ENCODE measurements at places on chromosomes 4 and X.

DNA sequence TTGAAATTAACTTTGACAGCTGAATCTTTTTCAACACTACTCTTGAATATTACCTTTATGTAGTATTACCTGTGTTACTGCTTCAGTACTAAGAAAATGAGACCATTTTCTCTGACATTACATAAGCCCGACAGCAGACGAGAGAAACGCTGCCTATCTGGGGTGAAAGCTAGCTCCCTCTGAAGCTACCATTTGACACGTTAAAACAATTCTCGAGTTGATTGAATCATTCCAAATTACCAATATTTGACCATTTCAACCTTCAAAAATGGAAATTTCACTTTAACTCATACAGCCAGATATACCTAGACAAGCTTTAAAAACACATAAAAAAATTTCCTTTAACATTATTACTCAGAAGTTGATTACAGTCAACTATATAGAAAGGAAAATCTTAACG, 836 bp downstream of the GPM6A start:
- no peak for DNase-seq
- H3K4me1 ChIP-seq: peaks cover 13% of the 10 kb centered on the region
- H3K27me3 ChIP-seq: no peaks in the 10 kb centered on the region
- H3K27ac ChIP-seq: no peak overlapping the region
- H3K36me3 ChIP-seq: no peaks in the 10 kb centered on the region

- DNase-seq: no peak
- no peak overlapping the region for H3K27ac ChIP-seq
- H3K36me3 ChIP-seq: no peaks in the 10 kb centered on the region
- no peak overlapping the region for H3K4me3 ChIP-seq
- no peaks in the 10 kb centered on the region for H3K4me1 ChIP-seq
- H3K27me3 ChIP-seq: no peaks in the 10 kb centered on the region
These were observed 45.8 kb upstream of the IL21 start for GRCh38 chr4:122666527-122667245.

GRCh38 chr4:38411092-38411491, 252.9 kb upstream of the KLF3 start:
- H3K36me3 ChIP-seq: no peaks in the 10 kb centered on the region
- no peaks in the 10 kb centered on the region for H3K27me3 ChIP-seq
- no peak for DNase-seq
- no peak overlapping the region for H3K4me3 ChIP-seq

DNA sequence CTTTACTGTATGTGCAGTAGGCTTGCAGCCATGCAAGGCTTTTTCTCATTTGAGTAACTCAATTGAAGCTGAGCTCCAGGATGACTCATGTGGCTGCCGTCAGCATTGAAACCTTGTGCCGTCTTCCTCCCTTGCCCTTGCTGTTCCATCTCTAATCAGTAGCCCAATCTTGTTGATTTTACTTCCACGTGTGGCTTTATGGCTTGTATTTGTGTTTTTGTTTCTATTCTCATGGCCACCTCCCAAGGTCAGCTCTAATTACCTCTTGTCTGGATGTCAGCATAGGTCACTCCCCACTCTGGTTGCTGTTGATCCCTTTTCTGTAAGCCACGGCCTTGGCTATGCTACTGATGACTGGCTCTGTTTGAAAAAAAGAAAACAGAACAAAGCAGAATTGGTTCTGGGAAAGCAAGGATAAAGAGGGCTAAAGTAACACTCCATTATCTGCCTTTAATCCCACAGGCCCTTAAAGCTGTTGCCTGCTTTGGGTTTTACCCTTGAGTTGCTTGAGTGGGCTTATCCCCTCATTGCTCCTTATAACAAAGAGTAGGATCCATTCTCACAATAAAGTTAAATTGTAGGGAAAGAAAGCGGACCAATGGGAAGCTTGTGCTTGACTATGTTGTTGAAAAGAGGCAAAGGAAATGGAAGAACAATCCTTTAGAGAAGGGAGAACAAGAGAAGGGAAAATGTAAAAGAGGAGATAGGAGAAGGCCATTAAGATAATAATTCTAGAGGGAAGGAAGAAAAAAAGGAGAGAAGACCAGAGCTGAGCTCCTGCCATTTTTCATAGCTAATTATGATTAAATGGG, 173.9 kb upstream of the PGRMC2 start:
- no peak for DNase-seq
- no peak overlapping the region for H3K27ac ChIP-seq
- no peaks in the 10 kb centered on the region for H3K27me3 ChIP-seq
- no peak overlapping the region for H3K4me3 ChIP-seq
- H3K36me3 ChIP-seq: no peaks in the 10 kb centered on the region

GRCh38 chrX:16212024-16212423, 44.7 kb downstream of the MAGEB17 start:
- no peak overlapping the region for H3K27ac ChIP-seq
- no peaks in the 10 kb centered on the region for H3K36me3 ChIP-seq
- peaks cover 2% of the 10 kb centered on the region for H3K4me1 ChIP-seq

DNA sequence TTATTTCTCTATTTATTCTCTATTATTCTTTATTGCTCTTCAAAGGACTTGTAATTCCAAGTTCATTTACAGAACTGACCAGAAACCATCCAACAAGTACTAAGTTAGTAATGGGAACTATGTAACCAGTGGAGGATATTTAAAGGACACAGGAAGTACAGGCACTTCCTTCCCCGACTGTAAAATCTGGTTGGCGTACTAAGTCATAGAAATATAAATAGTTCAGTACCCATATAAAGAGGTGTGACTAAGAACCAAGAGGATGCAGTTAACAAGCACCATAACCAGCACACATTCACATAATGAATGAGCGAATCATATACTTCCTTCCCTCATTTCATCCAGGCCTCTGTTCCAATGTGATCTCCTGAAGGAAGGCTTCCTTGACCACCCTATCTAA, 3.6 kb upstream of the EIF4E start:
- H3K4me1 ChIP-seq: no peaks in the 10 kb centered on the region
- no peaks in the 10 kb centered on the region for H3K27me3 ChIP-seq
- H3K27ac ChIP-seq: no peak overlapping the region
- no peaks in the 10 kb centered on the region for H3K36me3 ChIP-seq
- no peak overlapping the region for H3K4me3 ChIP-seq

GRCh38 chr4:150852216-150852615, 162.9 kb downstream of the LRBA start:
- H3K27me3 ChIP-seq: no peaks in the 10 kb centered on the region
- DNase-seq: no peak
- no peaks in the 10 kb centered on the region for H3K4me1 ChIP-seq

DNA sequence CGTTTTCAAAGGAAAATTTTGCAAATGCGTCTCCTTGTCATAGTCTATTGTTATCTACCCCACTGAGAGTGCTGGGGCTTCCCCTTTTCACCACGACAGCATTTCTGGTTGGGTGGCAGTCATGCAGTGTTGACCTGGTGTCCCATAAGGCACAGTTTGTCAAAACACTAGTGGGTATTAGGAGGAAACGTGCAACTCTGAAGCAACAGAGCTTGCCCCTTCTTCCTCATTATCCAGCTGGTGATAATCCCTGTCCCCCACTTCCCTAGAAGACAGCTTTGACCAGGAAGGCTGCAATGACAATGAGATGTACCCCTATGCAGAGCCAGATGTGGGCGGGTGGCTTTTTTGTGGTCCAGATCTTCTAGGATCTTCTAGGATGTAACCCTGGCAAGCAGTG, 1.8 kb downstream of the TBC1D1 start:
- peaks cover 4% of the 10 kb centered on the region for H3K4me1 ChIP-seq
- no peak for DNase-seq
- H3K27me3 ChIP-seq: peaks cover 35% of the 10 kb centered on the region
- H3K27ac ChIP-seq: no peak overlapping the region
- no peak overlapping the region for H3K4me3 ChIP-seq

DNA sequence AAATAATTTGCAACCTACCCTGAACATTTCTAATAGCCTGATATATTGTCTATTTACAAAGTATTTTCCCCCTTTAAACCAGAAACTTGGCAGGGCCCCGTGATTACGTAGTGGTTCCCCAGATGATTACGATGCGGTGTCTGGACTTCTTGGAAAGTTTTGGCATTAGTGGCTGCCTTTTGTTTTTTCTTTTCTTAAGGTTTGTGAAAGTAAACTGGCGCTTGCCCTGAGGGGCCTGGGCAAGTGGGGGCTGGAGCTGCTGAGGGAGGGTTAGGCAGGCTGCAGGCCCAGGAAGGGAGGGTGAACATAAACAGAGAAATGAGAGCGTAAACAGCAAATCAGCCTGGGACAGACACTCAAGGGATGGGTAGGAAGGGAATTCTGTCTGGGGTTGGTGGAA, 123.6 kb upstream of the MSX1 start:
- no peak overlapping the region for H3K27ac ChIP-seq
- DNase-seq: no peak
- H3K36me3 ChIP-seq: no peaks in the 10 kb centered on the region
- no peaks in the 10 kb centered on the region for H3K4me1 ChIP-seq

GRCh38 chr4:77240469-77241066, 83.6 kb downstream of the CCNG2 start:
- H3K36me3 ChIP-seq: no peaks in the 10 kb centered on the region
- no peaks in the 10 kb centered on the region for H3K27me3 ChIP-seq

GRCh38 chr4:78363031-78363570, 188.5 kb upstream of the ANXA3 start:
- H3K4me1 ChIP-seq: peaks cover 20% of the 10 kb centered on the region
- H3K27me3 ChIP-seq: no peaks in the 10 kb centered on the region
- no peak overlapping the region for H3K4me3 ChIP-seq
- DNase-seq: no peak

- H3K4me3 ChIP-seq: no peak overlapping the region
- peaks cover 2% of the 10 kb centered on the region for H3K4me1 ChIP-seq
- H3K27ac ChIP-seq: no peak overlapping the region
- no peaks in the 10 kb centered on the region for H3K27me3 ChIP-seq
- no peak for DNase-seq
- peaks cover 66% of the 10 kb centered on the region for H3K36me3 ChIP-seq
These were observed 7.8 kb downstream of the FLNA start for GRCh38 chrX:154366666-154367055.

GRCh38 chr4:28073860-28074555, 1213.4 kb downstream of the STIM2 start:
- H3K27ac ChIP-seq: no peak overlapping the region
- H3K4me1 ChIP-seq: no peaks in the 10 kb centered on the region

- H3K4me1 ChIP-seq: no peaks in the 10 kb centered on the region
- H3K4me3 ChIP-seq: no peak overlapping the region
- no peak for DNase-seq
- no peaks in the 10 kb centered on the region for H3K36me3 ChIP-seq
- no peaks in the 10 kb centered on the region for H3K27me3 ChIP-seq
- no peak overlapping the region for H3K27ac ChIP-seq
These were observed 26.2 kb downstream of the TEC start for GRCh38 chr4:48243429-48243828.

- no peak for DNase-seq
- H3K4me1 ChIP-seq: peaks cover 1% of the 10 kb centered on the region
- no peaks in the 10 kb centered on the region for H3K27me3 ChIP-seq
- no peak overlapping the region for H3K27ac ChIP-seq
These were observed 73.5 kb upstream of the EMCN start for GRCh38 chr4:100591161-100591876.

DNA sequence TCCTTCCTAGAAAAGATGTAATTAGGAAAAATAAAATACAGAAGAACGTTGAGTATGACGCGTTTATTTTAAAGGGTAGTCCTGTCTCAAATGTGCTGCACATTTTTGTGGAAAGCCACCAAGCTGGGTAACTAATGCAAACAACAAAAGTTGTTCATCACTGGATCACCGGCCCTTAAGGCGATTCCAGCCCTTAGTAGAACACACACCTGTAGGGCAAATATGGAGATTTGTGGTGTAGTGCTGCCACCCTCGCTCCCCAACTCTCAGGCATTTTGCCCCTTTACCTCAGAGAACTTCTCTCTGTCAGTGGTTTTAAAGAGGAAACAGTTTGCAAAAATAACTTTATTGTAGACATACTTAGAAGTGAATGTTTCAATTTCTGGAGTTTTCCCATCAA, 1.9 kb downstream of the TBL1X start:
- no peak for DNase-seq
- H3K4me1 ChIP-seq: peaks cover 10% of the 10 kb centered on the region
- peaks cover 3% of the 10 kb centered on the region for H3K36me3 ChIP-seq
- H3K27ac ChIP-seq: no peak overlapping the region
- H3K4me3 ChIP-seq: no peak overlapping the region

DNA sequence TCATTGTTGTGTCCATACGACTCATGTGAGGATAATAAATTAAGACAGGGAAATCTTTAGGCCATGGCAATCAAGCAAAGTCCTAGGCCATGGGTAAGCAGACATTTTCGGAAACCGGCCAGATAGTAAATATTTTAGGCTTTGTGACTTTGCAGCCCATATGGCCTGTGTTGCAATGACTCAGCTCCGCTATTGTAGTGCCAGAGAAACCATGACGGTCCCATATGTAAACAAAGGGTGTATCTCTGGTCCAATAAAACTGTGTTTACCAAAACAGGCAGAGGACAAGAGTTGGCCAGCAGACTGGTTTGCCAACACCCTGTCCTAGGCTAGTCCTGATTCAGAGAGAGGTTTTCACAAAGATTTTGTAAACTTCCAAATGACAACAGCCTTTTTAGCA, 5.0 kb downstream of the FAM114A1 start:
- H3K27ac ChIP-seq: no peak overlapping the region
- no peak overlapping the region for H3K4me3 ChIP-seq
- peaks cover 3% of the 10 kb centered on the region for H3K4me1 ChIP-seq
- H3K27me3 ChIP-seq: peaks cover 4% of the 10 kb centered on the region
- DNase-seq: no peak

- no peaks in the 10 kb centered on the region for H3K4me1 ChIP-seq
- H3K27ac ChIP-seq: no peak overlapping the region
- no peaks in the 10 kb centered on the region for H3K27me3 ChIP-seq
- no peaks in the 10 kb centered on the region for H3K36me3 ChIP-seq
- no peak for DNase-seq
These were observed 92.3 kb downstream of the SPRY1 start for GRCh38 chr4:123488916-123489315.

DNA sequence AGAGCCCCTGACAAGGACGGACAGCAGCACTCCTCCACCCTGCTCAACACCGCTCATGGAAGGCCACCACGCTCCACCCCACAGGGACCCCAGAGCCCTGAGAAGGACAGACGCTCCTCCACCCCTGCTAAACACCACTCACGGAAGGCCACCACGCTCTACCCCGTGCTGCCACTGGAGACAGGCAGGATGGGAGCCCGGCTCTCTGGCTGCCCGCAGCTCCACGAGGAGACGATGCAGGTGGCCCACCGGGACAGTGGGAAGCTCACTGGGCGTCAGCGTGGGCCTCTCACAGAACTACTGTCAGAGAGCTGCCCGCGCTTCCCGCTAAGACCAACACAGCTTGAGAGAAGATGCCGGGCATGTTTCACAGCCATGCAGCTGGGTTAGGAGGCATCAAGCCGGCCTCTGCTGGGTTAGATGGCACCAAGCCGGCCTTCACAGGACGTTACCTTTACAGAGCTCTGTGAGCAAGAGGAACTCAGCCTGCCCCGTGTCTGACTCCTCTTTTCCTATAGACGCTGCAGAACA, 20.8 kb downstream of the GAK start:
- H3K27me3 ChIP-seq: no peaks in the 10 kb centered on the region
- no peak overlapping the region for H3K27ac ChIP-seq
- no peak overlapping the region for H3K4me3 ChIP-seq
- H3K4me1 ChIP-seq: no peaks in the 10 kb centered on the region

DNA sequence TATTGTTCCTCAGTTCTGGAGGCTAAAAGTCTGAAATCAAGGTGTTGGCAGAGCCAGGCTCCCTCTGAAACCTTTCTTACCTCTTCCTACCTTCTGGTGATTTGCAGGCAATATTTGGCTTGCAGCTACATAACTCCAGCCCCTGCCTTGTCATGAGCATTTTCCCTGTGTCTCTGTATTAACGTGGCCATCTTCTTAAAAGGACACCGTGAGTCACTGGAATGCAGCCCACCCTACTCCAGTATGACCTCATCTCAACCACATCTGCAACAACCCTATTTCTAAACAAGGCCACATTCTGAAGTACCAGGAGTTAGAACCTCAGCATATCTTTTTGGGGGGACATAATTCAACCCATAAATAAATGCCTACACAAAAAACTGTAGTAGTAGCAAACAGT, 40.7 kb downstream of the FANCB start:
- no peak overlapping the region for H3K4me3 ChIP-seq
- no peaks in the 10 kb centered on the region for H3K4me1 ChIP-seq
- no peaks in the 10 kb centered on the region for H3K36me3 ChIP-seq
- H3K27me3 ChIP-seq: no peaks in the 10 kb centered on the region
- no peak for DNase-seq

Data from H1 (cell line).